ENCODE measurements at places on chromosomes 11 and 22.
A peak's percentile ranks its signal among the peaks of the same experiment; 100 is the strongest.

DNA sequence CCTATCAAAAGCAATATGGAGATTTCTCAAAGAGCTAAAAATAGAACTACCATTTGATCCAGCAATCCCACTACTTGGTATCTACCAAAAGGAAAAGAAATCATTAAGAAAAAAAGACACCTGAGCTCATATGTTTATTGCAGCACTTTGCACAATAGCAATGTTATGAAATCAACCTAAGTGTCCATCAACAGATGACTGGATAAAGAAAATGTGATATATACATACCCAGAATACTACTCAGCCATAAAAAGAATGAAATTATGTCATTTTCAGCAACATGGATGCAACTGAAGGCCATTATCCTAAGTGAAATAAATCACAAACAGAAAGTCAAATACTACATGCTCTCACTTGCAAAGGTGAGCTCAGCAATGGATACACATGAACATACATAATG is 1565.5 kb upstream of the RAG2 start:
- H3K27ac ChIP-seq, result no peak overlapping the region
- DNase-seq, result no peak
- no peak overlapping the region for H3K4me3 ChIP-seq

DNA sequence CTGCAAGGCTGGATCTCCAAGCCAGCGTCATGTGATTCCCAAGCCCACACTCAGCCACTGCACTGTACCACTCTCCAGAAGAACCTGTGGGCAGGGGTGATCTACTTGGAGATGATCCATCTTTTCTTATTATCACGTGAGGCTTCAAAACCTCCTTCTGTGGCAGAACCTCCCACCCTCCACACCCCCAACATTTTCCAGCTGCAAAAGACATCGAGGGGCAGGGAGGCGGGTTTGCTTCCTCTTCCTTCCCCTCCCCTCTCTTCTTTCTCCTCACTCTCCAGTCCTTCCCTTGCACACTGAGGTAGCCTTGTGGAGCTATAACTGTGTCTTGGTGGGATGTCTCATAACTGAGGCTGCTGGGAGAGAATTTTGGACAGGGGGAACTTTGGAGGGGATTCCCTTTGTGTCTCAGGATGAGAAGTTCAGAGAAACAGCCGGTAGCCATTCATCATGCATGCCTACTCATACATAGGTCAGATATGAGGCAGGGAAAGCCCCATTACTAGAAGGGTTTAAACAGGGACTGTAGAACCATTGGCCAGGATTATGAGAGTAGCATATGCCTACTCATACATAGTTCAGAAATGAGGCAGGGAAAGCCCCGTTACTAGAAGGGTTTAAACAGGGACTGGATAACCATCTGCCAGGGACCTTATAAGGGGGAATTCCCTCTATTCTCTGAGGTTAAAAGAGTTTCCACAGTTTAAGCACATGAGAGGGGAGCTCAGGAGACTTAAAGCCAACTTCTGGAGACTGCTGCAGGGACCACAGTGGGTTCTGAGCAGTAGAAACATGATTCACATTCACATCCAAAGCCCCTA is 420.7 kb upstream of the CADM1 start:
- peaks cover 6% of the 10 kb centered on the region for H3K27me3 ChIP-seq
- no peak overlapping the region for H3K27ac ChIP-seq
- H3K4me1 ChIP-seq, result no peaks in the 10 kb centered on the region
- no peak overlapping the region for H3K4me3 ChIP-seq
- H3K36me3 ChIP-seq, result no peaks in the 10 kb centered on the region
- no peak for DNase-seq

DNA sequence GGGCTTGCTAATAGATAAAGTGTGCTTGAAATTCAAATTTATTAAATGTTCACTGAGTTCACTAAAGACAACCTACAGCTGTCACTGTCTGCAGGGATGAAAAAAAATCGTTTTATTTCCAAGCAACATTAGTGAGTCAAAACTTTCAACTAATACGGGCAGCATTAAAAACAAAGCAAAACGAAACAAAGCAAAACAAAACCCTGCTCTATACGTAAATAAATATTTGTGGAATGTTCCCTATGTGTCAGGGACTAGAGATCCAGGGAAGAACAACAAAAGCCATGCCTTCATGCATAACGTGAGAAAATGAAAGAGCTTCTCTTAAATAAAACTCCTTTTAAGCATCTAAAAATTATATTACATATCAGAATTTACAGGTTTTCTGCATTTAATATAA is 553 bp downstream of the NAALAD2 start:
- H3K27ac ChIP-seq, result no peak overlapping the region
- no peaks in the 10 kb centered on the region for H3K36me3 ChIP-seq
- DNase-seq, result no peak
- H3K27me3 ChIP-seq, result peaks cover 51% of the 10 kb centered on the region
- H3K4me3 ChIP-seq, result no peak overlapping the region
- peaks cover 5% of the 10 kb centered on the region for H3K4me1 ChIP-seq

DNA sequence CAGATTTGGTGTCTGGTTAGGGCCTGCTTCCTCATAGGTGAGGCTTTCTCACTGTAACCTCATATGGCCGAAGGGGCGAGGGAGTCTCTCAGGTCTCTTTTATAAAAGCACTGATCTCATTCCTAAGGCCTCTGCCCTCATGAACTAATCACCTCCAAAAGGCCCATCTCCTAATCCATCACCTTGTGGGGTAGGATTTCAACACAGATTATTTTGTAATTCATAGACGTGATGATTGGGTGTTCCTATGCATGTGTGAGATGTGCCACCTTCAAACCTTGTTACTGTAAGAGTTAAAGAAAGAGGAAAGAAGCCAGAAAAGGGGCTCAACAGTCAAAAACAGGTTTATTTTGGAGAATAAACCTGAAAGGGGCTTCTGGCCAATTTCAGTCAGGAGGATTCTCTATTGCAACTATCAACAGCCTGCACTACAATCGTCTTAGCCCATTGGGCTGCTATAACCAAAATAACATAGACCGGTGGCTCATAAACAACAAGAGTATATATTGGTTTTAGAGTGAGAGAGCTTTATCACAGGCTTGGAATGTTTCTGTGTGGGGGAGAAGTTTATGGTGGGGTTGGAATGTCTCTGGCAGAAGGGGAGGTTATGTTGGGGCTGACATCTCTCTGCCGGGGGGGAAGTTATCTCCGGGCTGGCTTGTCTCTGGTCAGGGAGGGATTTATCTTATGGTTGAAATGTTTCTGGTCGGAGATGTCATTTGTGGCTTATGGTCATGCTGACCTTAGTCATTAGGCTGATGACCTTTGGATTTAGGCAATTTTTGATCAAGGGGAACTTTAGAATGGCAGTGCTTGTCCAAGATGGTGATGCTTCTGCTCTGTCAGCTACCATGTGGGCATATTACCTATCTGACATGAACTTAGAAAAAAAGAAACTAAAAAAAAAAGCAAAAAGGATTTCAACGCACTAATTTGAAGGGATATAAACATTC is 35.1 kb downstream of the CSF2RB start:
- H3K4me1 ChIP-seq, result no peaks in the 10 kb centered on the region
- no peak for DNase-seq
- H3K27me3 ChIP-seq, result peaks cover 50% of the 10 kb centered on the region
- H3K36me3 ChIP-seq, result no peaks in the 10 kb centered on the region
- H3K27ac ChIP-seq, result no peak overlapping the region
- H3K4me3 ChIP-seq, result no peak overlapping the region

DNA sequence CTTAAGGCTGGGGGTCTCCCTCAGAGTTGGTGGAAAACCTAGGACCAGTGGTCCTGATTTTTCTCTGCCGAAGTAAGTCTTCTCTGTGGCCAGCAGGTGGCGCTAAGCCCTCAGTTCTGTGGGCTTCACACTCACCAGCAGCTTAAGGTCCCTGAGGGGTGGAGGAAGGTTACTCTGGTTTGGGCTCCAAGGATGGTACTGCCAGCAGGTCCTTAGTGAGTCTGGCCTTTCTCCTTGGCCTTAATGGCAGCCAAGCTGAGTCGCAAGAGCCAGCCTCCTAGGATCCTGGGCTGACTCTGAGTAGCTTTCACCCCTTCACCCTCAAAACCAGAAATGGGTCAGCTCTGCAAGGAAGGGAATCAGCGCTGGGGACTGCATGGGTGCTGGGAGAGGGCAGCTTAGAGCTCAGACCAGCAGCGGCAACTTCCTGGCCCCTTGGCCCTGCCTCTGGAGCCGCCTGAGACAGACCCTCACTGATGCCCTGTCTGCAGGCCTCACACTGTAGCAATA is 4.4 kb downstream of the KCNJ11 start:
- no peak overlapping the region for H3K27ac ChIP-seq

GRCh38 chr11:9914064-9914463 is 250.2 kb downstream of the SWAP70 start:
- H3K4me1 ChIP-seq, result no peaks in the 10 kb centered on the region
- H3K27me3 ChIP-seq, result no peaks in the 10 kb centered on the region
- no peak overlapping the region for H3K27ac ChIP-seq
- no peak for DNase-seq

DNA sequence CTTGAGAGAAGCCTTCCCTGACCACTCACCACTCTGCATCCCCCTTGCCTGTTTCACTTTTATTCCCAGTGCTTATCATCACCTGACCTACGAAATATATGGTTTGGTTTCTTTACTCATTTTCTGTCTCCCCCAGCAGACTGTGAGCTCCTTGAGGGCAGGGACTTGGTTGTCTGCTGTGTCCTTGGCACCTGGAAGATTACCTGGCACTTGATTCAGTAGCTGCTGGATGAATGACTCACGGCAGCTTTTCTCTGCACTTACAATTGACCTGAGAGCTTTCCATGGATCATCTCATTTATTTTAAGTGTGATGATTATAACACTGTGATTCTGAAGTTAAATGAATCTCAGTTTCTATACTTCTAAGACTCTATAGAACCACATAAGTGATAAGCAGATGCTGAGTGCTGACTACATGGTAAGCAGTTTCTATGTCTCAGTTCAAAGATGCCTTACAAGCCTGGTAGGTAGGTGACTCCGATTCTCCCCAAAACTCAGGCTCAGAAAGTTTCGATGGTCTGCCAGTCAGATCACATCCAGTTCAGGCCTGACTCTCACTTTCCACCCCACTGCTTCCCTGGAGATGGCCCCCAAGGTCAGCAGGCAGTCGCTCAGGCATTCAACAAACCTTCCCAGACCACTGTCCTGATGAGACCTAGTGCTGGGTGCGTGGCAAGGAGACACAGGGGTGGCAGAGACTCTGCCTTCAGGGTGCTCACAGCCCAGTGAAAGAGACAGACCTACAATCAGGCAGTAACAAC is 11.6 kb downstream of the IL2RB start:
- peak overlapping the region; percentile 87 for H3K27ac ChIP-seq
- DNase-seq, result no peak
- peaks cover 41% of the 10 kb centered on the region for H3K4me1 ChIP-seq

DNA sequence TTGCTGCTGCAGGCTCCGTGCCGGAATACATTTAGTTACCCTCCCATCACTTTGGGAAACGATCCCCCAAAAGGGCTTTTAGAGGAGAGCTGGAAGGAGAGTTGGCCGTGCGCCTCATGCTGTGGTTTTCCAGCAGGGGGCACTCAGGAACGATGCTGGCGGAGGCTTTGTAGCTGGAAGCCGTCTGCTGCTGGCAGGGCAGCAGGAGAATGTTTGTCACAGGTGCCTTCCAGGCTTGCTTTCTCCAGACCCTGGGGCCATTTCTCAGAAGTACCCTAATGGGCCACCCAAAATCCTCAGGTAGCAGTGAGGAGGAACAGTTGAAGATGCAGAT is 30.0 kb upstream of the CABP7 start:
- no peak overlapping the region for H3K27ac ChIP-seq
- no peaks in the 10 kb centered on the region for H3K4me1 ChIP-seq
- DNase-seq, result no peak
- H3K27me3 ChIP-seq, result no peaks in the 10 kb centered on the region
- peaks cover 10% of the 10 kb centered on the region for H3K36me3 ChIP-seq
- no peak overlapping the region for H3K4me3 ChIP-seq

DNA sequence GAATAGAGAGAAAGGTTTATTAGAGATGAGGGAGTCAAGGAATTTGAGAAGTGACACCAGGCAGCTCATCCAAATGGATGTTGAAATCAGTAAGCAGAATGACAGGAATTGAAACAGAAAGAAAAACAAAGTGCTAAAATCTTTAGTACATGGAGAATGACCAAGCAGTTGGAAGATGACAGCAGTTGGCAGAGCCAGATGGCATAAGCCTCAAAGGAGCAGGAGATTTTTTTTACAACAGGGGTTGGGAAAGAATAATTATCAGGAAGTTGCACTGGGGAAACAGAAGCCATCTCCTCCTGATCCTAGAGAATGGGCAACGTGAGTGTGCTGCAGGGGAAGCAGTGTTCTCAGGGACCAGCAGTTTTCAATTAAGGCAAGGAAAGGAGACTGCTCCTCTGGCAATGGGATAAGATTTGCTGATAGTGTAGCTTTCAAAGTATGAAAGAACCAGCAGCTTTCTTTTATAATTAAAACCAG is 28.9 kb downstream of the RAB39A start:
- DNase-seq, result no peak
- H3K27ac ChIP-seq, result no peak overlapping the region
- peaks cover under 1% of the 10 kb centered on the region for H3K36me3 ChIP-seq
- H3K27me3 ChIP-seq, result peaks cover 44% of the 10 kb centered on the region
- no peak overlapping the region for H3K4me3 ChIP-seq

- no peak overlapping the region for H3K27ac ChIP-seq
- H3K36me3 ChIP-seq, result no peaks in the 10 kb centered on the region
- H3K4me1 ChIP-seq, result no peaks in the 10 kb centered on the region
- peaks cover 35% of the 10 kb centered on the region for H3K27me3 ChIP-seq
These were observed 151.3 kb downstream of the APOL5 start for GRCh38 chr22:35868938-35869337.

- H3K27ac ChIP-seq, result no peak overlapping the region
- DNase-seq, result no peak
- H3K4me1 ChIP-seq, result no peaks in the 10 kb centered on the region
These were observed 416.1 kb downstream of the MN1 start for GRCh38 chr22:27385261-27385998.

GRCh38 chr11:1875093-1875850 is 16.4 kb downstream of the PRR33 start:
- H3K4me3 ChIP-seq, result peak overlapping the region; percentile 50
- H3K27ac ChIP-seq, result peak overlapping the region; percentile 81
- peaks cover 57% of the 10 kb centered on the region for H3K4me1 ChIP-seq

DNA sequence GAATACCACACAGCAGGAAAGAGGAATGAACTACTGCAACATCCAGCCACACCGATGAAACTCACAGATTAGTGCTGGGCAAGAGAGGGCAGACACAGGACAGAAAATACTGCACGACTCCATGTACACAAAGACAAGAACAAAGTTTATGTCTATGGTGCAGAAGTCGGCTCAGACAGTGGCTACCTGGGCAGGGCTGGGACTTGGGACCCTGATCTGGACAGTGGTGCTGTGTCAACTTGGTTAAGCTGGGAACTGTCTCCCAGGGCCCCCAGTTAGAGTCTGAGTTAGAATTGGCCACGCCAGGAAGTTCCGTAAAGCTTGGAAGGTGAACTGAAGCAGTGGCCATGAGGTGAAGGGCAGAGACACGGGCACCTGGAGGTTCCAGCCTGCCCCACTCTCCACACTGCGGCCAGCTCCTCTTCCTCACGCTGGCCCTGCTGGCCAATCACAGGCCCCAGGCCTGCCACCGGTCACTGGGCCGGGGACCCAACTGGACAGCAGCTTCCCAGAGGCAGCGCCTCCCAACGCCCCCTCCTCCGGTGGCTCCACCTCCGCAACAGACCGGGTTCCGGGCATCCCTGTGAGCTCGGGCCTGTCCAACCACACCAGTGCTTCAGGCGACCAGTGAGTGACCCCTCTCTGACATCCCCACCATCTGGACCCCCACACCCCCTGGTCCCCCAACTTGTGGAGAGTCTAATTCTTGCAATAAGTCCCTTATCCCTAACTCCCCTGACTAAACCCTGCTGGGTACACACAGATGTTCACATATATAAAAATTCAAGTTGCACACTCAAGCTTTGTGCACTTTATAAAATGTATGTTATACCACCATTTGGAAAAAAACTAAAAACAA is 93.7 kb downstream of the MICAL3 start:
- no peak overlapping the region for H3K27ac ChIP-seq
- H3K36me3 ChIP-seq, result peaks cover 2% of the 10 kb centered on the region
- no peaks in the 10 kb centered on the region for H3K27me3 ChIP-seq

All from central memory CD8-positive, alpha-beta T cell (primary cell).